ENCODE measurements at places on chromosomes 6 and 20.

GRCh38 chr6:53830366-53830765 lies 35.6 kb downstream of the LRRC1 start:
- DNase-seq = no peak

- DNase-seq = no peak
These were observed 50.7 kb upstream of the BHLHE23 start for GRCh38 chr20:63057171-63058117.

GRCh38 chr6:1840491-1841121 lies 230.9 kb downstream of the FOXC1 start:
- no peak for DNase-seq

GRCh38 chr6:104750449-104750848 lies 109.3 kb downstream of the HACE1 start:
- no peak for DNase-seq

DNA sequence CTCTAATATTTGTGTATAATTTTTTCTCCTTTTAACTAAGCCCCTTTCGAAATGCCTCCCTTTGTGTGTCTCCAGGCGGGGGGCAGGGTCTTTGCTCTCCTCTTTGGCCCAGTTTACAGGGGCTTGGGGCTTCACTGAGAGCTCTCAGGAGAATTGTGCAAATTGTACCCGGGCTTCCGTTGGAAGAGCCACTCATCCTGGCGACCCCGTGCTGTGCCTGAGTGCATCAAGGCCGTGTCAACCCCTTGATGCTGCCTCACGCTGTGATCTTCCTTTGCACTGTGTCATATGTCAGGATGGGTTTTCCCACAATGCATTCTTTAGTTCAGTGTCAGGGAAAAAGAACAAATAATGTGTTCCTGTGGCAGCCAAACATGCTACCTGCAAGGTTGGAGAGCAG lies 118.0 kb upstream of the POU3F2 start:
- DNase-seq = peak; percentile 36

DNA sequence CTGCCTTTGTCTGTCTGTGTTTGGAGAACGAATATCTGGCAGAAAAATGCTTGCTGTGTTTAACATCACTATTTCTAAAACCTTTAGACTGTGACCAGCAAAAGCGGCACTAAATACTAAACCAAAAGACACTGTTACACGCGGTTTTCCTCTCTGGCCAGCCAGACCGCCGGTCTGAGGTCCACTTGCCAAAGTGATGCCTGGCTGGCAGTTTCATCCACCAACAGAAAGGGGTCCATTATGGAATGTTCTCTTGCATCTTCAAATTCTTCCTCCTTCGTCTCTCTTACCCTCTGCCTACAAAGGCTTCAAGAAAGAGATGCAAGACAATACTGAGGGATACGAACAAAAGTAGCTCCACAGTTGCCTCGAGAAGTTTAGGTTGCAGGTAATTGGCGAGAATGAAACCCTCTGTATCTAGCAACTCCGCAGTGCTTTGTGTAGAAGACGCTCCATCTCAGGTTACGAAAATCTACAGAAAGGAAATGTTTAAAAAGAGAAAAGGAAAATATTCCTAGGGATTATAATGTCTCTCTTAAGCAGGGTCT lies 176.6 kb downstream of the TRIM27 start:
- DNase-seq = no peak

- peak; percentile 71 for DNase-seq
These were observed 75.4 kb upstream of the ADGRB3 start for GRCh38 chr6:68559716-68560115.
